DMS79 (cell line): ENCODE measurements at places on chromosomes 16 and 17.

- no peak for DNase-seq
These were observed 9.1 kb downstream of the RCVRN start for GRCh38 chr17:9895923-9896322.

GRCh38 chr17:61551255-61551742 lies 39.7 kb downstream of the NACA2 start:
- no peak for DNase-seq

- no peak for DNase-seq
These were observed 82.9 kb upstream of the CHMP6 start for GRCh38 chr17:80908776-80909175.

DNA sequence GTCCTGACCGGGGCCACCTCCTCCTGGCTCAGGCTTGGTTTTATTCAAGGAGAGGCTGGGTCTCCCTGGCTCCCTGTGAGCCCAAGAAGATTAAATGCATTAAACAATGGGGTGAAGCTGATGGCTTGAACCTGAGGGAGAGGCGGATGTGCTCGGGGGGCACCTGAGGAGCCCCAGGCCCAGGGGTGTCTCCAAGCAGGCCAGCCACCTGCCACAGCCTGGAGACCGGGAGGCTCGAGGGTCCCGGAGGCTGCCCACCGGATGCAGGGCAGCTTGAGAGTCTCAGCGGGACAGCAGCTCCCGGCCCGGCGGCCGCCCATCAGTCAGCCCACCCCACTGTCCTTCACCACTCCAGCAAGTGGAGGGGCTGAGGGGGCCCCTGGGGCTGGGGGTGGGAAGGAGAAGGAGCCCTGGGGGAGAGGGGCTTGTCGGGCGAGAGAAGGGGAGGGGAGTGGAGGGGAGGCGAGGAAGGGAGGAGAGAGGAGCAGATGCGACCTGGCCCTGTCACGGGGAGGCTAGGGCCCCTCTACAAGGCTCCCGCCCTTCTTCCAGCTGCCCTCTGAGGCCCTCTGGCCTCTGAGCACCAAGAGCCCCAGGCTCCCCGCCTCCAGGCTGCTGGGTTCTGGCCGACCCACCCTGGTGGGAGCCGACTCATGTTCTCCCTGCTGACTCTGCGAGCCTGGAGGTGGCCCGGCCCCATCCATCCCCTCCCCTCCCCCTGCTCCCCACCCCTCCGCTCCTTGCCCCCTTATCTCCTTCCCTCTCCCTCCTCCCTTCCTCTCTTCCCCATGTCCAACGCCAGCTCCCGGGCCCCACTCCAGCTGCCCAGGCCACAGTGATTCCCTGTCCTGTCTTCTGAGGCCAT lies 13.2 kb downstream of the CD7 start:
- DNase-seq = no peak

DNA sequence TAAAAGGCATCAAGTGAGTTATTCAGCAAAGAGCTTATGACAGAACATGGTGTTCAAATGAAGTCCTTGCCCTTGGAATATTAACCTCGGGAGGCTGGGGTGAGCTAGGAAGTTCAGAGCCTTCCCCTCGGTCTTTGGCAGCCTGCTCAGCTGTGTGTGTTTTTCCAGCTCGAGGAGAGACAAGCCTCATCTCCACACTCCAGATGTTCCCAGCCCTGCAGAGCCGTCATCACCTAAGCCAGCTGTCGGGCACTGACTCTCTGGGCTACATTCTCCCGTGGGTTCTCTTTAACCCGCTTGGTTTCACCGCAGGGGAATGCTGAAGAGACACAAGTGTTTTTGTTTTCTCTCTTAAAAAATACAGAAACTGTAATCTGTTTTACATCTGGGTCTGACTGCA lies 47.1 kb downstream of the IRX3 start:
- DNase-seq = no peak

DNA sequence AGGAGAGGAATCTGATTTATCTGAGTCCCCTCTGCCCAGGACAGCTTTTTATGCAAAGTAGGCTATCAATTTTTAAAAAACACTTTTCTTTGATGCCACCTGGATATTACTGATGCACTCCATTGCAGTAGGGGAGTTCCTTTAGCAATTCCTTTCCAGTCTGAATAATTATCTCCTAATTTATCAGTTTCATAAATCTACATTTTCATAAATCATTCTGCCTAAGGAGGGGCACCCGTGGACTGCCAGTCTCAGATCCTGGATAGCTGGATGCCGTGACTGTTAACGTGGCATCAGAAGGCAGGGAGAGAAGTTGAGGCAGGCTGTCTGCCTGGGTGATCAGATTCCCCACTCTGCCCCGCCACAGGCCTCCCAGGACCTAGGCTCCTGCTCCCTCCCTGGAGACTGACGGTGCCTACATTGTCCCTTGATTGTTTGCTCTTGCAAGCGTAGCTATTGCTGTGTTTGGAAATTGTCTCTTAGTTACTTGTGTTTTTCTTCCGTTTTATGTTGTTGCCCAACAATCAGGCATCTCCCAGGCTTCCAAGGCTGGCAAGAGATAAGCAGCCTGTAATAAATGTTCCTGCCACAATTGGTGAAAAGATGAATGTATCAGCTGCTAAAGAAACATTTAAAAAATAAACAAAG lies 75.2 kb downstream of the KATNIP start:
- DNase-seq = no peak

GRCh38 chr17:881778-882177 lies 97.8 kb downstream of the NXN start:
- peak; percentile 44 for DNase-seq

GRCh38 chr17:69535016-69535570 lies 120.6 kb downstream of the MAP2K6 start:
- DNase-seq = no peak

- no peak for DNase-seq
These were observed 2.5 kb downstream of the VASN start for GRCh38 chr16:4373909-4374742.

- no peak for DNase-seq
These were observed 3.0 kb upstream of the RCVRN start for GRCh38 chr17:9907883-9908648.
